ENCODE measurements at places on chromosomes 1 and 21. TPM values are rescaled to one million over a fixed set of nuclear protein-coding genes. Genes with fewer than 3 reads are reported as not detected.

DNA sequence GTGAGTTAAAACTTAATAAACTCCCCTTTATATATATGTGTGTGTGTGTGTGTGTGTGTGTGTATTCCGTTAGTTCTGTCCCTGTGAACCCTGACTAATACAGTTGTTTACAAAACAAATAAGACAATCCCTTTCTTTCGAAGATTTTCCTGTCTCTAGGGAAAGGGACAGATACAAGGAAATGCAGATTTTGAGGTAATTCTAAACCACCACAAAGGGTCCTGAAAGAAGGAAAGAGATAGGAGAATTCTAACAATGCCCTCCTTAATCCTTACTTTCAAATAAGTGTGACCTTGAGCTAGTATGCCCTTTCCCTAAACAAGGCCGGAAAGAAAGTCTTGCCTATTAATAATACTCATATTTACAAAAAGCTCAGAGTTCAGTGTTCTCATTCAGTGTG, 164.8 kb upstream of the COL11A1 start:
- DNase-seq: no peak

- DNase-seq: no peak
Measured at GRCh38 chr21:24903994-24904635, 703.2 kb downstream of the MRPL39 start.

LCE2B gene
- total RNA-seq: not detected

STYXL2 gene
- total RNA-seq: not detected

DNA sequence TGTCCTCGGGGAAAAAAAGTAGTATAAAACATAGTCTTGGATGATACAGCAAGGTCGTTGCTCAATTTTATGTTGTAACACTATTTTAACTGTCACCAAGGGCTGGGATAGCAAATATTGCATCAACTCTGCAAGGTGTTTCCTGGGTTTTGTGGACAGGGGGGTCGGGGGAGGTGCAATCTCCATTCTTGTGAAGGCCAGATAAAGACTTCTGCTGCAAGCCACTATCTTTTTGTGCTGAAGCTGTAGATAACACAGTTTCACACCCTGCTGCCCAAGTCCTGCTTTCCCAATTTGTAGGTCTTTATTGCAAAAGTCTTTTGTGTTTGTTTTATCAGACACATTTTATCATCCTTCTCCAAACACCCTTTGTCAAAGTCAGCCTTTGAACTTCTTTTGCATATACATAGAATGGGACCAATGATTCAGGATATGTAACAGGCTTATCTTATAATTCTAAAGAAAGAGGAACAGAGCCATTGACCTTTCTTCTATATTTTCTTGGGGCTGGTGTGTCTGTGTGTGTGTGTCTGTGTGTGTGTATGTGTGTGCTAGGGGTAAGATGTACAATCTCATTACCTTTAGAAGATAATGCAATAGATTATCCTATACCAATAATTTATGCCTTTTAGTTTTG, 140.6 kb downstream of the RUNX1 start:
- no peak for DNase-seq

DNA sequence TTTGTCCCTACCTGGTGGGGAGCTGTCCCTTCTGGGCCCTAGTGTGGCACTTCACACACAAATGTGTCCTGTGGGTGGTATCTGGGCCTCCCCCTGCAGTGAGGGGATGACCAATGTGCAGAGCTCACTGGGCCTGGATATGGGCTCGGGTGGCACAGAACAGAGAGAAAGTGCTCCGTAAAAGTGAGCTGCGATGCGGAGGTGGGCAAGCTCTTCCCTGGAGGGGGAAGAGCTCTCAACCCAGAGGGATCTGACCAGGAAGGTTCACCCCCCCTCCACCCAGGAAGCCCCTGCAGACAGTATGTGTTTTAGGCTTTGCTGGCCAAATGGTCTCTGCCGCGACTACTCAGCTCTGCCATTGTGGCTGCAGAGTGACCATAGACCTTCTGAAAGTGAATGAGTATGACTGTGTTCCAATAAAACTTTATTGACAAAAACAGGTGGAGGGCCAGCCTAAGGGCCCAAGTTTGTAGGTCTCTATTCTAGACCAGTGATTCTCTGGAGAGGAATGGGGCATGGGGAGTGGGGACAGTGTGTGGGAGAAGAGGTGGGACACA, 8.6 kb upstream of the ITGB2 start:
- DNase-seq: no peak

GRCh38 chr1:162631546-162632191, 595 bp upstream of the DDR2 start:
- DNase-seq: no peak

DNA sequence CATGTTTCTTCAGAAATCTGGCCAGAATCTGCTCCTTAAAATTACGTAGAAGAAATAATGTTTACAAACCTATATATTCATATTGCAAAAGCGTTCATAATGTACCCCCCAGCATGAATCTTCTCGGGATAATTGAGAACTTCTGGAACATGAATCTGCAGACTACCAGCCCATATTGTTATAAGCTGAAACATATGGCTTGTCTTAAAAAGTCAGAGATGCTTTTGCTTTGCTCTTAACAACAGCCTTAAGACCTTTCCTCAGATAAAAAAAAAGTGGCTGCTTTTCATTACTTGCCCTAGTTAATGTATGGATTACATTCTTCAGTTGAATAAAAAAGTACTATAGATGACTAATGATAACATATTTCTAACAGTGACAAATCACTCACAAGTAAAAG, 15.0 kb upstream of the ZZZ3 start:
- no peak for DNase-seq

DNA sequence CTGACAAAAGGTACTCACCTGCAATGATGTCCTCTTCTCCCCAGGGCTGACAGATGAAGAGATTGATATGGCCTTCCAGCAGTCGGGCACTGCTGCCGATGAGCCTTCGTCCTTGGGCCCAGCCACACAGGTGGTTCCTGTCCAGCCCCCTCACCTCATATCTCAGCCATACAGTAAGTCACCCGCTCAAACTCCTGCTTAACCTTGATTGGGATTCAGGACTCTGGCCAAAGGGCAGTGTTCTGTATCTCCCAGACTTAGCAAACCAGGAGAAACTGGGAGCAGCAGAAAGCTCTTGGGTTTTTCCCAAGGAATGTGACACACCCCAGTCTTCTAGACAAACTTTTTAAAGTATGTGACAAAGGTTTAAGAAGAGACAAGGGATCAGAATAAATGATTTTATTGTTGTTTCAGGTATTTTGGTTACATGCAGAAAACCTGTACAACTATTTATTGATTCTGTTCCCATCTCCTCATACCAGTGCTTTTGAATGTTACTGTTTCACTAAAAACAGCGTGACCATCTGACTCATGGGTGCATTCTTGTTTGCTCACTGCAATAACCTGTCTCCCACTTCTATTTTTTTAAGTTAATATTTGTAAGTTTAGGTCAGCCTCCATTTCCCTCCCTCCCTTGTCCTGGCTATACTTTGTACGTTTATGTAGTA, 124.6 kb downstream of the PEX14 start:
- no peak for DNase-seq

- DNase-seq: no peak
Measured at GRCh38 chr1:74368335-74368734, 133.1 kb downstream of the TNNI3K start.

GRCh38 chr21:25080141-25080540, 527.1 kb downstream of the MRPL39 start:
- no peak for DNase-seq

DNA sequence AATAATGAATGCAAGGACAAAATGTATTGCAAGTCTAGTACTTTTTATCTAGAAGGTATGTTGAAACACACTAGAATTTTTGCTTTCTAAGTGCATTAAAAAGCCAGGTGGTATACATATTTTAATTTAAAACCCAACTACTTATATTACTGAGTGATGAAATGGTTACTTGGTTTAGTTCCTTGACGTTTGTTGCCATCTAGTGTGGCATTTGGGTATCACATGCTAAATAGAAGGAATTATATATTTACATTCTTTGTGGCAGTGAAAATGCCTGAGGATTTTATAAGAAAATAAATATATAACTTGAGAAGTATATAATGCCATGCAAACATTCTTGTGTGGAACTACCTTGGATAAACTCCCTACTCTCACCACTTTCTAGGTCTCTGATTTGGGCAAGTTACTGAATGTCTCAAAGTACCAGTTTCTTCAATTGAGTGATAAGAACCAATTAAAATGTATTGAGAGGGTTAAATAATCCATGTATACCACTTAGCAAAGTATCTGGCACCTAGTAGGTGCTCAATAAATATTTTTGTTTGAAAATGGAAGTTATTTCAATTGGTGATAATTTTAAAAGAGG, 69.6 kb downstream of the SDCCAG8 start:
- no peak for DNase-seq

TRMT13 gene
- 16.8 TPM for total RNA-seq

Measured in Peyer's patch (tissue), 4 donors.